ENCODE measurements at places on chromosomes 6 and 20. TPM values are rescaled to one million over a fixed set of nuclear protein-coding genes. Genes with fewer than 3 reads are reported as not detected.

- peaks cover 3% of the 10 kb centered on the region for H3K27me3 ChIP-seq
- H3K36me3 ChIP-seq: no peaks in the 10 kb centered on the region
- no peak overlapping the region for H3K4me3 ChIP-seq
- DNase-seq: no peak
Observed at GRCh38 chr6:22882581-22882980, 313.2 kb downstream of the HDGFL1 start.

Gene WFDC12
- total RNA-seq: not detected

DNA sequence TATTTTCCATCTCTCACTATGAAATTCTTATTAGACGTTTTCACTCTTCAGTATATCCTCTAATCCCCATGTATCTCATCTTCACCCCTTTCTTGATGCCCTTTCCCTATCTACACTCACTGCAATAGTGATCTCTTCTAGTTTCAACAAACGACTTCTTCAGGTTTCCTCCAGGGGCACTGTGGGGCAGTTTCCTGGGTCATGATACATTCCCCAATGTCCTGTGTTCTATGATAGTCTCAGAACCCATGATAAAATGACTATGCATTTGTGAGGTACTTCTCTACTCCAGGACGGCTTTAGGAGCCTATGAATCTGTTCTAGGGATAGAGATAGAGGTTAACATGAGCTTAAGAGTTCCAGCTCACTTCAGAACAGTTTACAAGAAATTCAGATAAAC, 183.3 kb downstream of the FOXC1 start:
- H3K4me3 ChIP-seq: no peak overlapping the region
- no peak overlapping the region for H3K27ac ChIP-seq
- no peaks in the 10 kb centered on the region for H3K27me3 ChIP-seq
- H3K4me1 ChIP-seq: peaks cover 9% of the 10 kb centered on the region

GRCh38 chr6:110958329-110959192, at the start of gene GTF3C6:
Gene GTF3C6, plus strand, starts transcription at chr6:110958706. Its CDS starts 64 bp downstream, at chr6:110958770.
- H3K27ac ChIP-seq: peak within 1 kb of the TSS; percentile 97
- peaks cover 1% of the 10 kb centered on the region for H3K27me3 ChIP-seq
- peaks cover 14% of the 10 kb centered on the region for H3K4me1 ChIP-seq
- DNase-seq: peak; percentile 97
- H3K36me3 ChIP-seq: peaks cover 30% of the 10 kb centered on the region

DNA sequence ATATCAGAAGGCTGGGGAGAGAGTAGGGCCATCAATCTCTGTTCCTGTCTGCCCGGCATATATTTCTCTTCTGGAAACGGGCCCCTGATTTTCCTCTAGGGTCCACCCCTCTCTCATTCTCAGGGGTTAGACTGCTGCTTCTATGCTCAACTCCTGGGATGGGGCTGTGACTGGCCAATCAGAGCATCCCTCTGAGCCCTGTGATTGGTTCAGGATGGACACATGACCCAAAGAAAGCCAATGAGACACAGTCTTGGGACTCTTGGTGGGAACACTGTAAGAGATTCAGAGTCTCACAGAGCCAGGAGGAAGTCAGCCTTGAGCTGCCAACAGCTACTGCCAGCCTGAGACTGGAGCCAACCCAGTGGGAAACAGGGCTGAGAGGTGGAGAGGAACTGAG, 31.0 kb upstream of the KCNB1 start:
- peaks cover 29% of the 10 kb centered on the region for H3K27me3 ChIP-seq
- DNase-seq: no peak
- H3K4me3 ChIP-seq: no peak overlapping the region
- peaks cover under 1% of the 10 kb centered on the region for H3K4me1 ChIP-seq

Gene RNF8
- 23.8 TPM for total RNA-seq

Gene INSM1
- total RNA-seq: 6.8 TPM

DNA sequence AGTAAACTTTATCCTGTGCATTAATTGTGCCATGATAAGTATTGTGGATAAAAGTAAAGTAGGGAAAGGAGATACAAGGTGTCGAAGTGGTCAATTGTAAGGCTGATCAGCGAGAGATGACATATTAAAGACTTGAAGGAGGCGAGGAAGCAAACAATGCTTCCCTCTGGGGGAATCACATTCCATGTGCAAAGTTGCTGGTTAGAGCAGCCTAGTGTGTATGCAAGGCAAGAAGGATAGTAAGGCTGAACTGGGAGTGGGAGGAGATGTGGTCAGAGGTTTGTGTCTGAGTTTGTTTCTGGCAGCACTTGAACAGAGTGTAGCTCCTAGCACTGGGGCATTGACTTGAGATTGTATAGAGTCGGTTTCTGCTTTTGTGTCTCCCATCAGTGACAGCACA, 122.9 kb downstream of the SLC35F1 start:
- no peaks in the 10 kb centered on the region for H3K36me3 ChIP-seq
- no peak overlapping the region for H3K4me3 ChIP-seq
- H3K27ac ChIP-seq: no peak overlapping the region
- DNase-seq: no peak

GRCh38 chr6:46526607-46527006, 35.4 kb upstream of the RCAN2 start:
- no peak overlapping the region for H3K4me3 ChIP-seq
- DNase-seq: no peak
- H3K27me3 ChIP-seq: peaks cover 23% of the 10 kb centered on the region
- H3K27ac ChIP-seq: no peak overlapping the region
- no peaks in the 10 kb centered on the region for H3K4me1 ChIP-seq
- no peaks in the 10 kb centered on the region for H3K36me3 ChIP-seq

Gene HLA-DQA1
- 0.32 TPM for total RNA-seq

GRCh38 chr6:88296694-88297093, 130.5 kb upstream of the CNR1 start:
- peaks cover 2% of the 10 kb centered on the region for H3K27me3 ChIP-seq
- H3K36me3 ChIP-seq: no peaks in the 10 kb centered on the region
- H3K27ac ChIP-seq: no peak overlapping the region

DNA sequence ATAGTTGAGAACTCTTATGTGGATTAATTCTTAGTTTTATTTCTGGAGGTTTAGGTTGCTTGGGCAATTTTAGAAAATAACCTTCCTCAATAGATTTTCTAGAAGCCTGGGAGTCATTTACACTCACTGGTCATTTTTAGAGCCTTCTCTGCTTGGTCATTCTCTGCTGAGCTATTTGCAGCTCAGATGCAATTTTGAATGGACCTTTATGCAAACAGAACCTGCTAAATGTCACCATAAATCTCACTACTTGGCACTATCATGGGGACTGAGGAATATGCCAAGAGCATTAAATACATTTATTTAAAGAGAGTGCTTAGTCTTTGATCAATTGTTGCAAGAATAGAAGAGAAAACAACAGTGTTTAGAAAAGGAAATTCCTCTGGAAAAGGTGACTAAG, 154.0 kb downstream of the CLVS2 start:
- H3K27me3 ChIP-seq: no peaks in the 10 kb centered on the region
- H3K4me1 ChIP-seq: no peaks in the 10 kb centered on the region

Gene CDC40
- total RNA-seq: 28.0 TPM

GRCh38 chr6:2630359-2630758, 120.4 kb downstream of the MYLK4 start:
- peaks cover 5% of the 10 kb centered on the region for H3K27me3 ChIP-seq
- DNase-seq: no peak
- H3K27ac ChIP-seq: no peak overlapping the region
- H3K4me1 ChIP-seq: peaks cover 8% of the 10 kb centered on the region

Gene SASH1
- total RNA-seq: 0.26 TPM

DNA sequence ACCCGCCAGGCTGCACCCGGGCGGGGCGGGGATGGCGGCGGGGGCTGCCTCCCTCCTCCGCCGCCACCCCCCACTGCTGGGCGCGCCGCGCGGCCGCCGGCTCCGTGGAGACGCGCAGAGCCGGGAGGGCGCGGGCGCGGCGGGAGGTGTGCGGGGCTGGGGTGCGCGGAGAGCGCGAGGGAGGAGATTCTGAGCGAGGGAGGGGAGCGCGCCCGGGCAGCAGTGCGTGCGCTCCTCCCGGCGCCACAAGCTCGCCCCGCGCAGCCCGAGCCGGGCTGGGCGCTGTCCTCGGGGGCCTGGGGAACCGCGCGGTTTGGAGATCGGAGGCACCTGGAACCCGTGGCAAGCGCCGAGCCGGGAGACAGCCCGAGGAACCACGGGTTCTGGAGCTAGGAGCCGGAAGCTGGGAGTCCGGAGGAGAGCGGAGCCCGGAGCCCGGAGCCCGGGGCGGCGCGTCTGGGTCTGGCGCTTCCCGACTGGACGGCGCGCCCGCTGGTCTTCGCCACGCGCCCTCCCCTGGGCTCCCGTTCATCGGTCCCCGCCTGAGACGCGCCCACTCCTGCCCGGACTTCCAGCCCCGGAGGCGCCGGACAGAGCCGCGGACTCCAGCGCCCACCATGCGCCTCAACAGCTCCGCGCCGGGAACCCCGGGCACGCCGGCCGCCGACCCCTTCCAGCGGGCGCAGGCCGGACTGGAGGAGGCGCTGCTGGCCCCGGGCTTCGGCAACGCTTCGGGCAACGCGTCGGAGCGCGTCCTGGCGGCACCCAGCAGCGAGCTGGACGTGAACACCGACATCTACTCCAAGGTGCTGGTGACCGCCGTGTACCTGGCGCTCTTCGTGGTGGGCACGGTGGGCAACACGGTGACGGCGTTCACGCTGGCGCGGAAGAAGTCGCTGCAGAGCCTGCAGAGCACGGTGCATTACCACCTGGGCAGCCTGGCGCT, at the start of gene NTSR1:
NTSR1 (plus strand) TSS at position 246 of the 946 bp plus-strand sequence; CDS start at position 618, 372 bp downstream.
- DNase-seq: no peak
- H3K27me3 ChIP-seq: peaks cover 24% of the 10 kb centered on the region
- H3K27ac ChIP-seq: no peak within 1 kb of the TSS
- peaks cover 7% of the 10 kb centered on the region for H3K4me1 ChIP-seq
- H3K36me3 ChIP-seq: no peaks in the 10 kb centered on the region
- H3K4me3 ChIP-seq: peak within 1 kb of the TSS; percentile 38

Gene C4B
- total RNA-seq: 2.8 TPM
